Foreskin keratinocyte (primary cell): ENCODE measurements at places on chromosomes 6 and 20. TPM values are rescaled to one million over a fixed set of nuclear protein-coding genes. Genes with fewer than 3 reads are reported as not detected.

- DNase-seq = no peak
These were observed 41.1 kb upstream of the BMP6 start for GRCh38 chr6:7684843-7685242.

DNA sequence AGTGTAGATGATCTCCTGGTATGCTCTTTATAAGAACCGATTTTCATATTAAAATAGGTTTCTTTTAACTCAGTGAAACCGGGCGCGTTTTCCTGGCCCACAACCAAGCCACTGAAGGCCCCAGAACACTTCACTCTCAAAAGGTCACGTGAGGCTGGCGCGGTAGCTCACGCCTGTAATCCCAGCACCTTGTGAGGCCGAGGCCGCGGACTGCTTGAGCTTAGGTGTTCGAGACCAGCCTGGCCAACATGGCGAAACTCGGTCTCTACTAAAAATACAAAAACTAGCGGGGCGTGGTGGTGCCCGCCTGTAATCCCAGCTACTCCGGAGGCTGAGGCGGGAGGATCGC is 402 bp upstream of the TAF8 start:
- DNase-seq = no peak

GRCh38 chr20:53623454-53624211 is 30.0 kb upstream of the ZNF217 start:
- no peak for DNase-seq

GRCh38 chr6:135665935-135666334 is 168.4 kb upstream of the AHI1 start:
- DNase-seq = no peak

GRCh38 chr6:16097382-16098171 is 31.3 kb upstream of the MYLIP start:
- no peak for DNase-seq

DNA sequence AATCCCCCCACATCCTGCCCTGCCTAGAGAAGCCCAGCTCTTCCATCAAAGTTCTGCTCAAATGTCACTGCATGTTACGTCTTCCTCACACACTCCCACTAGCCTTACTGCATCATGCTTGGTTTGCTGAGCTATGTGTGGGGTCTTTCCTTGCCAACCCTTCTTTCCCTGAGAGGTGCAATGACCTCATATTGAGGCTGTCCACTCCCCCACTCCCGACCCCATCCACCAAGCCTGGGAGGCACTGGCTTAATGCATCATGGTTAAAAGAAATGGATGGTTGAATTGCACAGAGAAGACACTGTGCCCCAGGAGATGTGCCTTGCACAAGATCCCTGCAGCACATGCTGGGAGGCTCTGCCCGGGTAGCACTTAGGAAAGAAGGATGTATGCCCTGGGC is 7.7 kb upstream of the IRF4 start:
- no peak for DNase-seq

DNA sequence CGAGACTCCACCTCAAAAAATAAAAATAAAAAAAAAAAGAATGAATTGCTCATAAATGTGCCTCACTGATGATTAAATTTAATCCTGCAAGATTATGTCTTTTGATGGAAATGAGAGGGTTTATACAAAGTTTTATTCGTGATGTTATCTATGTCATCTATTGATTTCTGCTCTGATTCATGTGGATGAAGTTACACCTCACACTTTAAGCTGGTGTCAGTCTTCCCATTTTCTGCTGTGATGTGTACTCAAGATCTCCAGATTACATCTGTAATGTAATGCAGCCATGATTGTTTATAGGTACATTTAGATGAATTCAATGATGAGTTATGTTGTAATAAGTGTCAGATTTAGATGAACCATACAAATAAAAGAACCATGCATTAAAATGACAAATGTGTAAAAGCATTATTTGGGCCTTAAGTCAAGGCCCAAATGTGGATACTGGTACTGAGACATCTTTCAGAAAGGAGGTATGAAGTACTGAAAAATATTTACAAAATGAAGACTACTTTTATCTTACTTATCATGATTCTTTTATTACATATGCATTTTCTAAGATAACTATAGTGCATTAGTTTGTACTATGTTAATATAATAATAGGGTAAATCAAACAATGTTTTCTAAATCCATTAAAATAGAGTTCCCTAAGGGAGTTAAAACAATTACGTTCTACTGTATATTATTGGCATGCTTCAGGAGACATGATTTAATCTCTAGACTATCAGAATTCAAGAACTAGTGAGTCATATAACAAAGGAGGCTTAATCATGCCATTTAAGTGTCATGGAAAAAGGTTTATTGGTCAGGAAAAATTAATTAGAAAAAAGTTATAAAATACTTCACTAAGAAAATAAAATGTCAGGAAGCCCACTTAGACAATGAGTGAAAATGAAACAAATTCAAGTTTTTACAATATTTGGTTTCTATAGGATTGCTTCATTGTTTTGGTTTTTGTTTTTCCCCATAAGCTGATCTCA is 34.5 kb downstream of the HCRTR2 start:
- no peak for DNase-seq

GRCh38 chr20:58651946-58652605 is 993 bp downstream of the STX16 start:
- DNase-seq = peak; percentile 57

DNA sequence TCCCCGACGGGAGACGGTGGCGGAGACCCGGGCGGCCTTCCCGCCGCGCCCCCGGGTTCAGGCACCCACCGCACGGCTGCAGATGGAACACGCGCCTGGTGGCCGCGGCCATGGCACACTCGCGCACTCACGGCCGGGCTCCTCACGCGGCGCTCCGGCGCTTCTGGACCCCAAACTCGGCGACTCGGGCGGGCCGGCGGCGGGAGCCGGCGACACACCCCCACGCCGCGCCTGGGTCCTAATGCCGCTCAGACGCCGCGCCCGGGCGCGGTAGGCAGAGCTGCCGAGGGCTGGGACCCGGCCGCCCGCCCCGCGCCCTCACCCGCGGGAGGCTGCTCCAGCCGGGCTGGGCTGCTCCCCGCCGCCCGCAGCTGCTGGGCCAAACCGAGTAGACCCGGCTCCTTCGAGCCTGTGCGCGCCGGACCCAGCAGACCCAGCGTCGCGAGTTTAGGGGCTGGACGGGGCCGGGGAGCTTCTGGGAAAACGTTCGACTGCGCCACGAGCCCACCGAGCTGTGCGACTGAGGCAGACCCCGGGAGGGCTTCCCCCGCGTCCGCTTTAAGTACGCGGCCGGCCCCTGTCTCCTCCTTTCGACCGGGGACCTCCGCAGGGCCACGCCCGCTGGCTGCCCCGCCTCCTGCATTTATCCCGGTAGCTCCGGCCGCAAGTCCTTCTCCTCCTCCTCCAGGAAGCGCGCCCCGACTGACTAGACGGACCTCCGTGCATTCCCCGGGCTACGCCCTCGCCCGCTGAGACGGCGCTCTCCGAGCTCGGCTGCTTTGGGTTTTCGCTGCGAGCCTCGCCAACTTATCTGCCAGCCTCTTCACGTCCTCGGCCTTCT is at the start of gene SLC4A11:
SLC4A11 (minus strand) TSS at position 165 of the 841 bp plus-strand sequence; CDS start at position 112, 53 bp downstream.
- peak; percentile 77 for DNase-seq

- DNase-seq = no peak
These were observed 27.2 kb downstream of the IL17F start for GRCh38 chr6:52216932-52217575.

DNA sequence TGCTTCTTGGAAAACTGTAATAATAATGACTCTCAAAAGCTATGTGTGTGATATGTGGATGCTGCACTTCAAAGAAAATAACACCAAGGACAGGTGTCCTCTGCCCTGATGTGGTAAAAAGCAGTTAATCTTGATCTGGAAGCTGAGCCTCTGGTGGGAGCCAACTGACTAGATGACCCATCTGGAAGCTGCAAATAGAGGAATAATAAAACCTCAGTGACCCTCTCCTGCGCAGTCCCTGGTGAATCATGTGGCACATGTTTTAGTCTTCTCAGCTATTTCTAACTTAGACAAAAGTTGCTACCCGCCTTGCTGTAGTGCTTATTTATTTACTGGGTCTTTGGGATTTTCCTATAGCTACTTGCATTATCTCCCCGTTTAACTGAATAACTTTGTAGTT is 47.3 kb downstream of the TP53INP2 start:
- DNase-seq = no peak

DNA sequence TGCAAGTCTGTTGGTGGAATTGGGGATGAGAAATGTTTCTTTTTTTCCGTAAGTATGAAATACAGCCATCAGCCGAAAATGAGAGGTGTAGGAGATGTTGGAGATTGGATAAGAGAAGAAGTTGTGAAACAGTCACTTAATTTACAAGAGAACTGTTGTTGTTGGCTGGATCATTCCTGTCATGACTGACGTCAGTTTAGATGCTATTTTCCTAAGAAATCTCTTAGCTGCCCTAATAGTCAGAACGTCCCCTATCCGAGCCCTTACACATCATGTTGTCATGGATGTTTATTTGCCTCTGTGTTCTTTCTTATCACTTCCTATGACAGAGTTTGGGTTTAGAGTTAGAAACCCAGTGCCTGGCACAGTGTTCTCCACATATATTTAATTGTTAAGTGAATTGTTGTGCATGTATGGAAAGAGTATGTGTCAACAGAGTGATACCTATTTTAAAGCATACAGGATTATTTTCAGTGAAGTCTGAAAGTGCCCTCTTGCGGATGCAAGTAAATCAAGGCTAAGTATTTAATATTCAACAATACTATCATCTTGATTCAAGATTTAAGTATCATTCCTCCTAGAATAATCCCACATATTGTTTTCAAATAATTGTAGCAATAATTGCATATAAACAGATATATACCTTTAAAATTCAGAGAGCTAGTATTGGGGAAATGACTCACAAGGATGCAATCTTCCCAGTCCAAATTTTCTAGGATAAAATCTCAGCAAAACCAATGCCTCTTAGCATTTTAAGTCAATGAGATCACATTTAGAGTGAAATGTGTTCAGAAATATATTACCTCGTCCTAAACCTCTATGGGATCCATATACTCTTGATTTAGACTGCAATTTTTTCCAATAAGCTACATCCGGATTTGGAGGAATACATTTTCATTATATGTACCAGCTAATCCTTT is 309.9 kb upstream of the NOX3 start:
- DNase-seq = peak; percentile 59

DNA sequence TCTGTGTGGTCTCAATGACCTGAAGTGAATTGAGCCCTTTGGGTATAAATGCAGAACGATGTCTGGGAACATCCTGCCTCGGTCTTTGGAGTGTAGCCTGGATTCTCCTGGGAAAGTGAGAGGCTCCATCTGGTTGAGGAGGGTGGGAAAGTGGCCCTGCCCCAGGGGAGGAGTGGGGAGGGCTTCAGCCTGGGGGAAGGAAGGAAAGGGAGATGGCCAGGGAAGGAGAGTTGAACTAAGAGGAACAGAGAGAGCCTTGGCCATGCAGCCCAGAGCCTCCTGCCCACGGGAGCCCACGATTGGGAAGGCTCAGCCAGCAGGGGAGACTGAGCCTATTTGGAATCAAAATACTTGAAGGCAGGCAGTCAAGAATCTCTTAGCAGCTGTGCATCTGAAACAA is 2.3 kb upstream of the EPB41L1 start:
- DNase-seq = no peak

DNA sequence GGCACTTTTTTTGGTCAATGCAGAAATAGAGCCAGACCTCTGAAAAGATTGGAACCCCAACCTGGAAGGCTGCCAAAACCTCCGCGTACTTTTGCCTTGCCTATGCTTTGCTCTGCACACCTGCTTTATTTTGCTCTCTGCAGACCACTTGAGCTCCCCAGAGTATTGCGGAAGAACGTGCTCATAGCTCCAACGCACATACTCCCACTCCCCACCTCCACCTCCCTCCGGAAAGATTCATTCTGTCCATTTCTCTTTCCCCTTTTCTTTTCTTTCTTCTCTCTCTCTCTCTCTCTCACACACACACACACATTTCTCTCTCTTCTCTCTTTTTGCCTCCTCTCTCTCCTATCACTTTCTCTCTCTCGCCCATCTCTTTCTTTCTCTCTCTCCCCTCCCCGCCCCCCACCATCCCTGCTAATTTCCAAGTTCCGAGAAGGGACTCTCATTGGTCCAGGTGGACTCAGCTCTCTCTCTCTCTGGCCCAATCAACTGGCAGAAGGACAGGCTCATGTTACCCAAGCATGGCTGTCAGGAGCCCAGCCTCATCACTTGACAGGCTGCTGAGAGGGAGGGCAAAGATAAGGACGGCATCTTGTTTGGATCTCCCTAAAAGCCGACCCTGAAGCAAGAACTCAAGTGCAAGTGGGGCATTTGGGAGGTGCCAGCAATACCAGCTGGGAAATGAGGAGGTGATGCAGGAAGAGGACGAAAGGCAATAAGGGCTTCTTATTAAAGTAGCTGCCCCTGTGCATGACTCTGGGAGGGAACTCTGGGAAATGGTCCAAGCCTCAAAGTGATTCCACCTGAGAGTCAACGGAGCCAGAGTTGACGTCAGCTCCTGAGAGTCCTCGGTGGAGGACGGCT is 246.1 kb downstream of the LY86 start:
- DNase-seq = no peak

GRCh38 chr6:36964908-36965307 is 10.4 kb downstream of the PI16 start:
- DNase-seq = no peak

GRCh38 chr6:51753635-51754034 is 333.8 kb downstream of the PKHD1 start:
- DNase-seq = peak; percentile 18

DNA sequence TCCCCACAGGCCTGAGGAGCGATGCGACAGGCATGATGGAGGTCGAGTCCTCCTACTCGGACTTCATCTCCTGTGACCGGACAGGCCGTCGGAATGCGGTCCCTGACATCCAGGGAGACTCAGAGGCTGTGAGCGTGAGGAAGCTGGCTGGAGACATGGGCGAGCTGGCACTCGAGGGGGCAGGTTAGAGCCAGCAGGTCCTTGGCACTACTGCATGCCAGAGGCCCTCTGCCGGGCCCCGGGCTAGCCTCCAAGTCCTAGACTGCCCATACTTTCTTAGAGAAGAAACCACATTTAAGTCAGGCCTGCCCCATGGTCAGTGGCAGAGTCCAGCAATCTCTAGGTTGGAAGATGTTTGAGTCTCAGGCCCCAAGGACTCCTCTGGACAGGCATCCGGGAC is 32.1 kb downstream of the PKIG start:
- no peak for DNase-seq

- DNase-seq = peak; percentile 39
These were observed 40.6 kb downstream of the SH3BGRL2 start for GRCh38 chr6:79671600-79672266.

- no peak for DNase-seq
These were observed 141.1 kb upstream of the PRSS16 start for GRCh38 chr6:27106382-27106781.

GRCh38 chr6:26075063-26075717 is 12.0 kb upstream of the HFE start:
- DNase-seq = no peak

ZKSCAN4 gene
- total RNA-seq = 3.8 and 4.2 TPM in 2 replicates

CYP24A1 gene
- total RNA-seq = 1.4 and 2.3 TPM in 2 replicates

TMEM30A gene
- 69.1 and 72.1 TPM in 2 replicates for total RNA-seq

DLK2 gene
- total RNA-seq = 22.9 and 28.4 TPM in 2 replicates
